Endothelial cell of umbilical vein (primary cell): ENCODE measurements at places on chromosomes 7 and 10.

DNA sequence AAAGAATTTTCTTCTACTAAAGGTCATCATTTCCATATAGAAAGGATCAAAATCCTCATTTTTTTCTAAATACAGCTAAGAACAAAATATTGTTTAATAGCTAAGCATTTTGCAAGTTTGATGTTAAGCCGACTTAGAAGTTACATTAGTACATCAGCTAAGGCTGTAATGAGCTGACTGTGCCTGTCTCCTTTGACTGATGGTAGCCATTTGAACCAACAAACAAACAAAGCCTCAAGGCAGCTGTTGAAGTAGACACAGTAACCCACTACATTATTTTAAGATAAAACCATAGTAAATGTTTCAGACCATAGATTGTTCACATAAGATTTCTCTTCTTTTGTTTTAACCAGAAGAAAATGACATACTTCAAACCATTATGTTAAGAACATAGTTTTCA lies 210.9 kb upstream of the VSTM2A start:
- DNase-seq, result no peak

DNA sequence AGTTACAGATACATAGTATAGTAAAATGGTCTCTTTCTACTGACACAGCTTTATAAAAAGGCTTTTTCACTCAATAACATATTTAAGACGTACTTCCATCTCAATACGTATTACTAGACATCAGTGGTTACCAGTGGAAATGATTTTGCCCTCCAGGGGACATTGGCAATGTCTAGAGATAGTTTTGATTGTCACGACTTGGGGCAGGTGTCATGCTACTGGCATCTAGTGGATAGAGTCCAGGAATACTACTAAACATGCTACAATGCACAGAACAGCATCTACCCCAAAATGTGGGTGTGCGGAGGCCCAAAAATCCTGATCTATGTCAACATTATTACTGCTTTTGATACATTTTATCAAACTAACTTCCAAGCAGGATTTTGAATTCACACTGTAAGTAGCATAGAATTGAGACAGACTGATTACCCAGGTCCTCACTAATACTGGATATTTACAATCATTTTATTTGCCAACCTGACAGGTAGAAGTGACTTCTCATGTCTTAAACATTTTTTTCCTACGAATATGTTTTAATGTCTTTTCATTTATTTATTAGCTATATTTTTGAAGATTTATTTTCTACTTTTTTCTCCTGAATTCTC lies 53.8 kb downstream of the HGF start:
- peak; percentile 30 for DNase-seq

DNA sequence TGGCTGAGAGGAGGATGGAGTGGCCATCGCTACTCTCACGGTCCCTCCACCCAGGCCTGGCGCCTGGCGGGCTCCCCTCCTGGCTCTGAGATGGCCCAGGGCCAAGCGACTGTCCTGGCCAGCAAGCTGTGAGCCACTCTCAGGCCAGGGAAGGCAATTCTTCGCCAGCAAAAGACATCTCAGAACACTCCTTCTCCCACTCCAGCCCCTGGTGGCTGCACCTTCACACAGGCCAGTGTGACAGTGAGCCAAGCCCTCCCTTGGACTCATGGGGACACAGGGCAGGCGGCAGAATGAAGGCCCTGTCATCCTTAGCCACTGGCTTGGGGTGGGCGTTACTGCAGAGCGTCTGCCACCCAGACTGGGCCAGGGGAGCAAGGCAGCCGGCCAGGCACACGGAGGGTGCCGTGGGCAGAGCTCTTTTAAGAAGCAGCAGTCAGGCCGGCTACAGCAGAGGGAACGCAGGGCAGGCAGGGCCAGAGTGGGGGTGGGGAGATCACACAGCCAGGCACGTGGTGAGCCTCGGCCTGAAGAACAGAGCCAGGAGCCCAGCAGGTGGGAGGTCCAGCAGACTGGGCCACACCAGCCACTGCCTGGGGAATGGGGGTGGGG lies 14.4 kb downstream of the STK32C start:
- DNase-seq, result no peak

DNA sequence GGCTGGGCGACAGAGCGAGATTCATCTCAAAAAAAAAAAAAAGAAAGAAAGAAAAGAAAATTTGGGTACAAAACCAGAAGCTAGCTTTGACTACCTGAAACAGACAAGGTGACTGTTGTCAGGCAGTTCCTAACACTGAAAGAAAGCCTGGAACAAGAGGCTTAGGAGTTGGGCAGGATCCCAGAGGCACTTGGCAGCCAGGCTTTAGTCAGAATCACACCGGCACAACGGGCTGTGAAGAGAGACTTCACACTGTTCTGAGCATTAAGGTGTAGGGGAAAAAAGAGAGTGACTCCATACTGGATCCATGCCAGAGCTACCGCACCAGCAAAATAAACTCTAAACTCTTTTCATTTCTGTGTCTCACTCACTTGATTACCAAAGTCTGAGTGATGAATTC lies 130.8 kb downstream of the ZNF467 start:
- no peak for DNase-seq

DNA sequence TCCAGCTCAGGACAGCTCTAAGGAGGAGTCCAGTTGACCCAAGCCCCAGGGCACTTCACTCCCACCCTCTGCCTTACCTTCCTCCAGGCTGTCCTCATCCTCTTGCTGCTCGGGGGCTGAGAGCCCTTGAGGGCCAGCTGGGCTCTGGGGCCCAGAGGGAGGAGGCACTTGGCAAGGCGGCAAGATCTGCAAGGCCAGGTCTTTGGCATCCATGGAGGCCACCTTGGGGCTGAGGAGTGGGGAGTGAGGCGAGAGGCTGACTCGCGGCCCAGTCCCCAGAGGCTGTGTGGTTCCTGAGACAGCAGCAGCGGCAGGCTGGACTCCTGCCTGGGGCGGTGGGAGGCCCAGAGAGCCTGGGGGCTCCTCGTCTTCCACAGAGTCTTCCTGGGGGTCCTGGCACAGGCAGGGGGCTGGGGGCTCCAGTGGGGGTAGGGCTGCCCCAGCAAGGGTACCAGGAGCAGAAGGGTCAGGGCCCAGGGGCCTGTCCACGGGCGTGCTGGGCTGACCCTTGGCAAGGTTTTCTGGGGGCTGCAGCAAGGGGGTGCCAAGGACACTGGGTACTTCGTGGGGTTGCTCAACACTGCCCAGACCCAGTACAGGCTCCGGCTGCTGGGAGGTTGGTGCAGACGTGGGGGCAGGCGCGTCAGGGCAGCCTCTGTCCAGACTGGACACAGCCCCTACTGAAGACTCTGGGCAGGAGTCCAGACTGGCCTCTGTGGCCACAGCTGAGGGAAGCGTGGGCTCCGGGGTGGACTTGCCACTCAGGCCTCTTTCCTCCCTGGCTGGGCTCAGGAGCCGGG lies 6.5 kb downstream of the NACAD start:
- DNase-seq, result no peak

DNA sequence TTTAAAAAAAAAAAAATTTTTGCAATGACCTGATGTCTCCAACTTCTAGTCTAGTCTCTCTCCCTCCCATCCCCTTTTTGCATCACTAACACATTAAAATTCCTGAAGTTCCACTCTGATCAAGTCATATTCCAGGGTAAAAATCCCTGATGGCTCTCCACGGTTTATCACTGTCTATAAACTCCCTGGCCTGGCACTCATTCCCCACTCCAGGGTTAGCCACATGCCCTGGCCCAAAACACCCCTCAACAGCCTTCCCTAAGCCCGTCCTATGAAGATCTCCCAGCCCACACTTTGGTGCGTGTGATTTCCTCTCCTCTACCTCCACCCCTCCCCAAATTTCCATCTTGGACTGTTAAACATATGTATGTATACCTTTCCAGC lies 125.4 kb downstream of the JAZF1 start:
- DNase-seq, result no peak

- DNase-seq, result no peak
These were observed 17.6 kb downstream of the SUN3 start for GRCh38 chr7:48011323-48011722.

- peak; percentile 69 for DNase-seq
These were observed 61.5 kb downstream of the DYNC2I1 start for GRCh38 chr7:158917818-158918217.
